ENCODE measurements at places on chromosomes 7 and 10.

DNA sequence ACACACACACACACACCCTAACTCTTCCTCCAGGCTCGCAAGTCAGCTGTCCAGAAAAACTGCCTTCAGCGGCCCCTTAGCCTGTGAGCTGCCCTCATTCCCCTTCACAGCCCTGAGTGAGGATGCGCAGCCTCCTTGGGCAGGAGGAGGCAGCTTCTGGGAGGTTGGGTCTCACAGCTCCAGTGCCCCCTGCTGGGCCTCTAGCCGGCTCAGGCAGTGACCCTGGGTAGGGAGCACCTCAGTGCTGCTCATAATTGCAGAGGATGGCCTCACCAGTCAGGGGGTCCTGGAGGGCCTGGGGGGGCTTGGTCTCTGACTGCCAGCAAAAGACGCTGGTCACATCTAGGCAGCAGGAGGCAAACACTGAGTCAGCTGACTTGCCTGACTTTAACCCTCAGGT is 43.7 kb downstream of the ZNF273 start:
- no peak for DNase-seq

DNA sequence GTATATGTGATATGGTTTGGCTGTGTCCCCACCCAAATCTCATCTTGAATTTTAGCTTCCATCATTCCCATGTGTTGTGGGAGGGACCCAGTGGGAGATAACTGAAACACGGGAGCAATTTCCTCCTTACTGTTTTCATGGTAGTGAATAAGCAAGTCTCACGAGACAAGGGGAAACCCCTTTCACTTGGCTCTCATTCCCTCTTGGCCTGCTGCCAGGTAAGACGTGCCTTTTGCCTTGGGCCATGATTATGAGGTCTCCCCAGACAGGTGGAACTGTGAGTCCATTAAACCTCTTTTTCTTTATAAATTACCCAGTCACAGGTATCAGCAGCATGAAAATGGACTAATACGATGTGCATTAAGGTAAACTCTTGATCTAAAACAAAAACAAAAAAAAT is 357.1 kb upstream of the AOAH start:
- DNase-seq, result no peak

DNA sequence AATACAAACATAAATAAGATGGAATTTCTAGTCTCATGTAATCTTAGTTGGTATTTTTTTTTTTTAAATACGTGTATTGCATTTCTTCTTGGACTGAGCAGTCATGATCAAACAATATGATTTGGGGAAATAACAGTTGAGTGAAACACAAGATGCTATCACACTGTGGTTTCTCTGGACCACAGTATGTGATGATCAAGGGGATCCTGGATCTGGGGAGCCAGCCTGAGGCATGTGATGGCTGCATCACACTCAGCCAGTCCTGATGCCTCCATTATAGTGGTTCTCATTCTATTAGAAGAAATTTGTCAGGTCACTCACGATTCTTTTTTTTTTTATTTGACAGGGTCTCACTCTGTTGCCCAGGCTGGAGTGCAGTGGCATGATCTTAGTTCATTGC is 495.9 kb upstream of the POT1 start:
- no peak for DNase-seq

DNA sequence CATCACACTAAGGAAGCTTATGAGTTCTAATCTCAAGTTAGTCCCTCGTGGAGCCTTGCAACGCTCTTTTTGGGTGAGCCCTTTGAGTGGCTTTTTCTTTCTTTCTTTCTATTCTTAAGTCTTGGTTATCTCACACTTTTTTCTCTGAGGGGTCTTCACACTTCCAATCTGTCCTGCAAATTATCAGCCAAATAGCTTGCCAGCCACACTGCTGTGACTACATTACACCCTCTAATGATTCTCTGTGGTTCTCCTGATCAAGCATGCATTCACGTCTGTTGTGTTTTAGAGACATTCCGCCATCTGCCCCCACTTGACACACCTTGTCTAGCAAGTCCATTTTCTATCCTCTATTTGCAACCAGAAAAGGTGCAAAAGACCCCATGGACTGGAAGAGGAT is 340.2 kb downstream of the THSD7A start:
- DNase-seq, result no peak

DNA sequence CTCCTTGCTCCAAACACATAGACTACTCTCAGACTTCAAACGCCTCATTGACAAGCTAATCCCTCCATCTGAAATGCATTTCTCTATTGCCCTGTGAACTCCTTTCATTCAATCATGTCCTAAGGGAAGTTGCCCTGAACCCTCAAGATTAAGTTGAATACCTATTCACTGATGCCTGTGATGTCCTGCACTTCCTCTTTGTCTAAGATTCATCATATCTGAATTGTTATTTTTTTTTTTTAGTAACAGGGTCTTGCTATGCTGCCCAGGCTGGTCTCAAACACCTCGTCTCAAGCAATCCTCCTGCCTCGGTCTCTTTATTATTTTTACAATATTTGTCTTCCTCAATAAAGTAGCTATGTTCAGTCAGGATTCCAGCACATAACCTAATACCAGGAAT is 3.2 kb downstream of the PSMA2 start:
- no peak for DNase-seq

GRCh38 chr7:120586571-120586970 is 271.4 kb downstream of the TSPAN12 start:
- DNase-seq, result no peak

GRCh38 chr10:53839440-53840039 is 961.5 kb downstream of the PCDH15 start:
- no peak for DNase-seq

GRCh38 chr10:21279217-21279575 is 246.3 kb downstream of the SKIDA1 start:
- no peak for DNase-seq

DNA sequence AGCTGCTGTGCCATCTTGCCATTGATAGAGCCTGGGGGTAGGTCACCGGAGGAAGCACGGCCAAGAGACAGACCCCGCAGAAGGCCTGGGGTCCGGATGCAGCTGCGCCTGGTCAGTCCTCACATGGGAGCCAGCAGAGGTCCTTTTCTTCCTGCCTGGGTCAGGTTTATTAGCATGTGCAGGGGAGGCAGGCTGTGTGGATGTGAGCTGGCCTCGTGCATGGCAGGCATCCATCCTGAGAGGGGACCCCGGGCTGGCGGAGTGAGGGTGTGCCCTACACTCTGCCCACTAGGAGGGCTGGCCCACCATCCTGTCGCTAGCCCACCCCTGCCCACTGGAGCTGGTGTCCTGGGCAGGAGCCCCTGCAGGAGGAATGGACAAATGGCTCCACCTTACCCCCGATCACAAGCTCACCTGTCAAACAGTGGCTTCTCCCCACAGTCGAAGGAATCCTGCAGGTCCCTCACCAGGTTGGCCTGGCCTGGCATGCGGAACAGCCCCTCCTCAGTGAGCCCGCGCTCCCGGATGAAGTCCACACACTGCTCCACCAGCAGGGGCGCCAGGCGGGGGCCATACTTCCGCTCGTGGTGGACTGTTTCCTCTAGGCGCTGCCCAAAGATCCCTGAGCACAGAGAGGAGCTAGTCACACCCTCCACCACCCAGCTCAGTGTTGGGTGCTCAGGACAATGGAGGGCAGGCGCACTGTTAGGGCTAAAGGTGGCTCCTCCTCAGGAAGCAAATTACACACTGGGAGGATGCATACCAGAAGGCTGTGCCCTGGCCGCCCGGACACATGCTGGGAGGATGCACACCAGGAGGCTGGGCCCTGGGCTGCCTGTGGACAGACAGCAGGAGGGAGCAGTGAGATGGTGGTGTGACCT is 145.4 kb downstream of the ARHGAP22 start:
- no peak for DNase-seq

- DNase-seq, result no peak
Observed at GRCh38 chr7:150665896-150666295, 19.6 kb upstream of the GIMAP2 start.

GRCh38 chr7:27665531-27665930 is 2.8 kb upstream of the HIBADH start:
- DNase-seq, result no peak
